ENCODE measurements at places on chromosomes 3 and 15. TPM values are rescaled to one million over a fixed set of nuclear protein-coding genes. Genes with fewer than 3 reads are reported as not detected.

- no peak for DNase-seq
Observed at GRCh38 chr3:125148836-125149235, 63.7 kb downstream of the SLC12A8 start.

Gene ACKR4
- total RNA-seq, result not detected

Gene PLA2G4D
- not detected for total RNA-seq

Gene APOD
- total RNA-seq, result not detected

DNA sequence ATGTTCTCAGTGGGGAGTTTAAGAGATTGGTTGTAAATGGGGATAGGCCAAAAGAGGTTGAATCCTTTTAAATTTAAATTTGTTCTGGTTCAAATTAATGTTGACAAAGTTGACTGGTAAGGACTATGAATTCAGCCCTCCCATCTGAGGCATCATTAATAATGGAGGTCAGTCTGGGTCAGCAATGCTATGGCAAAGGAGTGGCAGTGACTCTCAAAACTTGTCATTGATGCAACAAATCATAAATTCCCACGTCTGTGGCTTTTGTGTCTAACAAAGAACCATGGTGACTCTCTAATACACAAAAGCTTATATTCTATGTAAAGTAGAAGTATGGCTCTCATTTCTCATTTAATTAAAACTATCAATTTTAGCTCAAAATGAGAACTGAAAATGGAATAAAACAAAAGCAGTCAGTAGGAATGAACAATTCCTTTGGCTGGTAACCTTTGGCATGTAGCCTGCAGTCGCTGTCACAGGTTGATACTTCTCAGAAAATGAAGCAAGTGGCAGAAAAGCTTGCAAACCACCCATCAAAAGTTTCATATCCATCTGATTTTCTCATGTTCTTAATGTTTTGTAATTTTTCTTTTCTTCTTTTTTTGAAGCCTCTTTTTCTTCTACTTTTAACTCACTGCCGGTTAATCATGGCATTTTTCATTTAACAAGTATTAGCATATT lies 12.2 kb upstream of the ZBED2 start:
- DNase-seq, result no peak
